ENCODE measurements at places on chromosomes 7 and 10.

GRCh38 chr10:132892004-132892403 is 50.4 kb downstream of the CFAP46 start:
- DNase-seq: no peak

- no peak for DNase-seq
Observed at GRCh38 chr7:158366346-158366745, 221.3 kb downstream of the PTPRN2 start.

- DNase-seq: no peak
Observed at GRCh38 chr10:52883996-52884871, 111.7 kb upstream of the MBL2 start.

- no peak for DNase-seq
Observed at GRCh38 chr7:30436518-30436917, 42.1 kb downstream of the NOD1 start.

- DNase-seq: no peak
Observed at GRCh38 chr7:107233981-107234380, 65.2 kb downstream of the HBP1 start.

DNA sequence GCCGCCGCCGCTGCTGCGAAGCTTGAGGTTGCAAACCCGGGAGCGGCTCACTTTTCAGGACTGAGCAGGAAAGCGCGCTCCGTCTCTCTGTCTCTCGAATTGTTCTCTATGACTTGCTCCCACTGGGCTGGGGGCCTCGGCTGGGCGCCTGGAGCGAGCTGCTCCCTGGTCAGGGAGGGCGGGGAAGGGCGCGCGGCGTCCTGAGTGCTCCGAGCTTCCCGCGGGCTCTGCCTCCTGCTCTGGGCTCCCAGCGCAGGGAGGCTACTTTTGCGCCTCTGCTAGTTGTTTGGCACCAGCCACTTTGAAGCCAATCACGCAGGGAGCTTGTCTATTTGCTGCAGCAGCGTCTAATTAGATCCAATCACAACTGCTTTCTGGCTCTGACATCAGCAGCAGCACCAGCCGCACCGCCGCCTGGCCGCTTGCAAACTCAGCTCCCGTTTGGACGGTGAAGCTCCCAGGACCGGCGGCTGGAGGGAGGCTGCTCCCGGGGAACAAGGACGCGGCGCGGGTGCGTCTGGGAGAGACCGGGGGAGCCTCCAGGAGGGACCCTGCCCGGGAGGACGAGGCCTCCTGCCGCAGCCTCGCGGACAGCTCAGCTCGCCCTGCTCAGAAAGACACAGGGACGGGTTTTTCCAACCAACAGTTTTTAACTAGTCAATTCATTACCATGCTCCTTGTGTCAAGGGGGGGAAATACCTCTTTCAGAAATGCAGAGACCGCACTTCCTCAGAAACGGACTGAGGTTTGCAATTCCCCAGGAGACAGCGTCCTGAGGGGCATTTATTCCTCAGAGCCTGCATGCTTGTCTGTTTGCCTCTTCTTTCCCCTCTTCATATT is at the start of gene ADARB2:
ADARB2 (minus strand) TSS at position 304 of the 840 bp plus-strand sequence.
- DNase-seq: no peak

GRCh38 chr7:17046666-17047065 is 164.9 kb upstream of the AGR3 start:
- DNase-seq: no peak

DNA sequence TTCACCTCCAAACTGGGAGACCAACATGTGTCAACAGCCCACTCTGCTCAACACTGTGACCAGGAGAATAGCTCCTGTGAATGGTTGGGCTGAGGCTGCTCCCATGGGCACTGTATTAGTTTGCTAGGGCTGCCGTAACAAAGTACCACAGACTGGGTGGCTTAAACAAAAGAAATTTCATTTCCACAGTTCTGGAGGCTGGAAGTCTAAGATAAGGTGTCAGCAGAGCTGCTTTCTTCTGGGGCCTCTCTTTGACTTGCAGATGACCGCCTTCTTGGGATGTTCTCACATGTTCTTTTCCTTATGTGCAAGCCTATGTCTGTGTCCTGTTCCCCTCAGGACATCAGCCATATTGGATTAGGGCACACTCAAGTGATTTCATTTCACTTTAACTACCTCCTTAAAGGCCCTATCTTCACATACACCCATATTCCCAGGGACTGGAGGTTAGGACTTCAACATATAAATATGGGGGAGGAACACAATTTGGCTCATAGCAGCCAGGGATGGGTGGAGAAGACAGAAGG is 90.3 kb downstream of the CPED1 start:
- DNase-seq: no peak

DNA sequence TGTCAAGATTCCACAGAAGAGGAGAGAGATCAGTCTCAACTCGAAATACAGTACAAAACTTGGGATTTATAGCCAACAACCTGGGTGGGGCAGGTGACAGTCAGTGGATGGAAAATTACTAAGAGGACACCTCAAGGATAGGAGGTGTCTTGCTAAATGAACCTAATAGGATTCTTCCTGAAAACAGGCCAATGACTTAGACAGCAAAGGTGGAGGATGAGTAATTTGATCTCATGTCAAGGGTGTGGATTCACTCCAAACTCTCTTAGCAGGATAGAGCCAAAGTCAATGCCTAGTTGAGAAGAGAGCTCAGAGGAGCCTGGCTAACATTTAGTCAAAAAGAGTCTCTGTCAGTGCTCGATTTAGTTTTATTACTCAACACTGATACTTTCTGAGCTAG is 106.7 kb upstream of the INSYN2A start:
- no peak for DNase-seq

DNA sequence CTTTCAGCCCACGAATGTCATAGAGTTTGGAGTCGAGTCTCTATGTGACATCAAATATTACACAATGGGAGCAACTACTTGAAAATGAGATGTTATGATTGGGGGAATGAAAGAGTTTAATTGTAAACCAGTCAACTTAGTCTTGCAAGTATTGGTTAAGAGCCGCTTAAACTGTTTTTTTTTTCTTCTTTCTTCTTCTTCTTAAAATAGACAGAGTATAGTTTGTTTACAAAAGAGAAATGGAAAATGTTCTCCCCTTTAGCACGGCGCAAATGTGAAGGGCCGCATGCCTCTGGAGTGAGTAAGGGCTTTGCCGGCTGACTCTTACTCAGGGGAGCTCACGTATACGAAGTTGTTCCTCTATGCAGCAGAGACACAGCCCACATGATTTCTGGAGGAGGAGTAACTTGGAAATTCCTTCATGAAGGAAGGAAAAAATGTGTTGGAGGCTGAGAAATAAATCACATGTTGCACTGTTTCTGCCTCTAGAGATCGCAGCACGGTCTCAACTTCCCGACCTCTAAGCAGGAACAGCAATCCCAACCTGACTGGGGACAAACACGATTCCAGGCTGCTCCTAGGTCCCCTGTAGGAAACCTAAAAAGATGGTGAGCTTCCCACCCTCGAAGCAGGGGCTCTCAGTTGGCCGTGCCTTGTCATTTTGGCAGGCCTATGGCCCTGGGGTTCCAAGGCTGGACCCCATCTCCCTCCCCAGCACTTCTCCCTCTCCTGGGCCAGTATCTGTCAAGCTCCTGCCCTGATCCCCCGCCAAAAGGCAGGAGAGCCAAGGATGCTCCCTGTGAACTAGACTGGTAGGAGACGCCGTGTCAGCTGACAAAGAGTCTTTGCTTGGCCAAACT is 44.8 kb downstream of the MYOF start:
- DNase-seq: no peak

GRCh38 chr7:20217193-20217948 is at the start of gene MACC1:
TSS of gene MACC1 (minus strand) at chr7:20217384. CDS start at chr7:20161862, 55,522 bp downstream.
- DNase-seq: no peak

GRCh38 chr7:81932936-81933335 is 163.1 kb upstream of the HGF start:
- DNase-seq: no peak

GRCh38 chr7:102064361-102065025 is 222.2 kb upstream of the SH2B2 start:
- DNase-seq: no peak

DNA sequence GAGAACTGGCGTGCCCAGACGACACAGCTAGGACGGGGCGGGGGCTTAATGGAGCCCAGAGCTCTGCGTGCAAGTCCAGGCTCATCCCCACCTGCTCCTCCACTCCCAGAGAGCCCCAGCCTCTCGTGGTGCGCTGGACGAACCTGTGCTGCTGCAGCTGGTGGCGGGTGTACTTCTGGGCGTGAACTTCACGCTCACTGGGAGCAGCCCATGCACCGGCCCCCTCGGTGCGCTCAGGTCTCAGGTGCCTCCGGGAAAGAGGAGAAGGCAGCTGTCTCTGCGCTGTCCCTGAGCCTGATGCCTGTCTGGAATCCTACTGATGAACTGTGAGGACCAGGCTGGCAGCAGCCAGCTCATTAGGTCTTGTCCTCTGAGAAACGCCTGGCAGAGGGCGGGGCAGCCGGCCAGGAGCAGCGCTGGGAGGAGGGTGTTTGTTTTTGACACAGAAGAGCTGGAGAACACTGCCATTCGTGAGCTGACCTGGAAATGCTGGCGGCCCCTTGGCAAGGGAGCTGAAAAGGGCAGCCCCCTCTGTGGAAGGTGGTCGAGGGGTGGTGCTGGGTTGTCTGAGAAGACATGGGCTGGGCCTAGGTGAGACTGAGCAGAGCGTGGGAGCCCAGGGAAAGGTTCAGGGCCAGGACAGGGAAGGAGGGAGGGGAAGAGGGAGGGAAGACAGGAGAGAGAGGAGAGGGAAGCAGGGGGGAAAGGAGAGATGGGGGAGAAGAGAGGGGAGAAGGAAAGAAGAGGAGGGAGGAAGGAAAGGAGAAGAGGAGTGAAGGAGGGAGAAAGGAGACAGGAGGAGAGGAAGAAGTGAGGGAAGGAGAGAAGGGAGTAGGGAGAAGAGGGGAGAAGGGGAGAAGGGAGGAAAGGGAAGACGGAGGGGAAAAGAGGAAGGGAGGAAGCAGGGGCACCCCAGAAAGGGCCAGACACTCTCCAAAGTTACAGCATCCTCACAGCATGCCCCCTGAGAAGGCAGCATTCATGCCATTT is 53.5 kb upstream of the TNS3 start:
- DNase-seq: no peak

GRCh38 chr7:135463908-135464307 is 46.0 kb downstream of the CNOT4 start:
- DNase-seq: no peak

DNA sequence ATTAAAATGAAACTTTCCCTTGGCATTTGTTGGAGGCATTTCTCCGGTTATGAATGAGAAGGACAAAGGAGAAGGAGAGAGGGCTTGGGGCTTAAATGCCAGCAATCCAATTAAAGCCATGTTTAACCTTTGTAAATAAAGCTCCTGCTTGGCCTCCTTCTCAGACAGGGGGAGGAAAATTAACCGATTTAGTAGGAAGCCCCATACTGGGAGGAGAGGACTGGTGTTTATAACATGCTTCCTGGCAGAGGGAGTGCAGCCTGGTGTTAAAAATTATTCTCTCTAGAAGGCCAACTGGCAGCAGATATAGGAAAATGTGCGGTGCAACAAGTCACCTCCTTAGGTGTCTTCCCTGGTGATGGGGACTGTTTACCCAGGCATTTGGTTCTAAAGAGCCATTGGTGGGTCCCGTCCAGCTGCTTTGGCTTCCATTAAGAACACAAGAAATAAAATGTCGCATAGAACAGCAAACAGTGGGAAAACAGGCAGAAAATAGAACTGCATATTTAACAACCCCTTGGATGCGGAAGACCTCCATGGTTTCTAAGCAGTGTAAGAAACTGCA is 846.5 kb downstream of the TYW1 start:
- no peak for DNase-seq

- DNase-seq: no peak
Observed at GRCh38 chr10:112189465-112189864, 5.9 kb upstream of the GPAM start.

DNA sequence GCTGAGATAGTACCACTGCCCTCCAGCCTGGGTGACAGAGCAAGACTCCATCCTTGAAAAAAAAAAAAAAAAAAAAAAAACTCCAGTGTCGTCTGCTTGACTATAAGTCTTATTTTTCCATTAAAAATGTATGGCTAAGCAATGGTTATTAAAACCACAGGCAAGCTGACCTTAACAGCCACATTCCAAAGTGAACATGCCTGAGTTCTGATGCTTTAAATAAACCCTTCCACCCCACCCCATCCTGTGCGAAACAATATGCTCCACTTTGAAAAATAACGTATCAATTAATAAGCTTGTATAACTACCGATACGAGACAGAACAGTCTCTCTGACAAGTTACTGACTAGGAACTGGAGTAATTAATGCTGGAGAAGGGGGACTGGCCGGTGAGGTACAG is 63.7 kb downstream of the LARP4B start:
- DNase-seq: no peak

DNA sequence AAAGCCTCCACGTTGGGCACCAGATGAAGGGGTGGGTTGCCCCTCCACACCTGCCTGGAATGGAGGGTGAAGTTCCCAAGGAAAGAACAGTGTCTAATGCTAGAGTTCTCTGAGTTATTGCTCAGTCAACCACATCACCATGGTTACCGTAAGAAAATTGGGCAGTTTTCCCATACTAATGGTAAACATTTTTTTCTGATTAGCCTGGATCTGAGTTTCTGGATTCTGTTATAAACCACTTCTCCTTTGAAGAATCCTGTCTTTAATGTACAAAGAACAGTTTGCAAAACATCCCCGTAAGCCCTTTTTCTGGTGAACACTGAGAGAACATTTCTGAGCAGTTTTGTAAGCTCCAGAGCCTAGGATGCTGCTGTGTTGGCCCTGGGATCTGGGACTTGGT is 45.5 kb downstream of the ABCC2 start:
- no peak for DNase-seq

- no peak for DNase-seq
Observed at GRCh38 chr7:100604976-100605911, 3.1 kb downstream of the PCOLCE start.

- no peak for DNase-seq
Observed at GRCh38 chr10:133295426-133296320, 13.0 kb downstream of the TUBGCP2 start.

DNA sequence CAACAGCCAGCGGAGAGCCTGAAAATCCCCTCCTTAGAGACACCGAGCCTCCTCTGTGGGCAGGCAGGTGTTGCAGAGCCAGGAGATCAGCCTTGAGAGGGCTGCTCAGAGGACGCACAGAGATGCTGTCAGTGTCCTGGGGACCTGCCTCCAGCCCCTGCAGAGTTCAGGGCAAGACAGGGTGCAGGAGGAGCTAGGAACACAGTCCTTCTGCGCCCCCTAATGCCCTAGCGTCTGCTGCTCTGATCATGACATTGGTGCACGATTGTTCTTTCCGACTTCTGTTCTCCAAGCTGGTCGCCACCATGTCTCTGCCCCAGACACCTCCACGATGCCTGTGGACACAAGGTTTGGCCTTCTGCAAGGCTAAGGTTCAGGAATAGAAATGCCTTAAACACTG is 613.7 kb upstream of the MKI67 start:
- no peak for DNase-seq

DNA sequence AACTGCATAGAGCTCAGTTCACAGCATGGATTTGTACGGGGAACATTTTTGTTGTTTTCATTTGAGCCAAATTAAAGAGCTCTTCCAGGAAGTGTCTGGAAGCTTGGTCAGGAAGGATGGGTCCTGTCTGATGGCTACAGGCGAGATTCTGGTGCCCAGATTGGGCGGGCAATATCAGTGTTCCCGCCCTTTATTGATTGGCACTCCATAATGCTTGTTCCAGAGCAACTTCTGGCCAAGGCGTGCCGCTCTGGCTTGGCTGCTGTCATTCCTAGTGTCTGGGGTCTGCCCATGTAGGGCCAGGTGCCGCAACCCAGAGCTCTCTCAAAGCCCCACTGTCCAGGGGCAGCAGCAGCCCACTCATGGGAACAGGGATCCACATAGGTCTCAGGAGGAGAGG is 45.9 kb downstream of the RAMP3 start:
- no peak for DNase-seq
